Stimulated activated CD4-positive, alpha-beta T cell treated with anti-CD3 and anti-CD28 coated beads, Interleukin-2, amount 100 ng/mL, for 48 hours (primary cell): ENCODE measurements at places on chromosomes 4 and X.

- no peak for DNase-seq
These were observed 49.8 kb upstream of the C1QTNF7 start for GRCh38 chr4:15378062-15378461.

- no peak for DNase-seq
These were observed 51.1 kb downstream of the WDFY3 start for GRCh38 chr4:84915396-84915780.

GRCh38 chr4:74772783-74773182 is 21.5 kb downstream of the BTC start:
- no peak for DNase-seq

DNA sequence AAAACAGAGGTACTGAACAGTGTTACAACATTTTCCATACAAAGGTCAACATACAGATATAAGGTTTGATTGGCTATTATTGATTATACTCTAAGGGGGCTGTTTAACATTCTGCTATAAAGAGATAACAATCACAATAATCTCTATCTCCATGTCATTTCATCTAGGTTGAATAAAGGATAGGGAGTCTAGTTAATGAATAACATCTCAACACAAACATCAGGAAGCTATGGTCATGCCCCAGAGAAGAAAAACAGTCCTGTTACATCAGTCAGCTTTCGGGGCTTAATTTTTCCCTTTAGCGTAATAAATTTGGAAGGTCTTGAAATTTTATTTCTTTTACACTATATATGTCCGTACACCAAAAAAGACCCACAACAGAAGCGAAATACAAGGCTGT is 41.5 kb upstream of the DCAF8L2 start:
- no peak for DNase-seq

GRCh38 chr4:110630688-110631402 is 8.0 kb upstream of the PITX2 start:
- DNase-seq = no peak

- DNase-seq = no peak
These were observed 9.9 kb downstream of the LRPAP1 start for GRCh38 chr4:3522326-3522640.

GRCh38 chr4:103567591-103567990 is 152.2 kb downstream of the TACR3 start:
- no peak for DNase-seq

- DNase-seq = no peak
These were observed 534.4 kb downstream of the MID1IP1 start for GRCh38 chrX:39335513-39336235.

DNA sequence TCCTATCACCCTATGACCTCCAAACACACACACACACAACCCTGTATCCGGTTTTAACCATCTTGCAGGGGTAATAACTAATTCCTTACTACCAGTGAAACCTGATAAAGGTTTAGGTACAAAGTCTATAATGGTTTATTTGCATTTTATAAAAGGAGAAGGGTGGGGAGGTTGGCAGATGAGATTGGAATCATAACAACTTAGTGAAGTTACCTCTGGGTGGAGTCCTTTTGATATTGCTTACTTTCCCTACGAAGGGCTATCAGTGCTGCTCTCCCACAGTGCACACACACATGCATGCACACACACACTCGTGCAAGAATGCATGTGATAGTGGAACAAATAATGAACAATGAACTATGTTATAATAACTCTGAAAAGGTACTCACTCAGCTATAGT is 56.1 kb downstream of the CCSER1 start:
- DNase-seq = no peak

GRCh38 chr4:83552924-83553323 is 17.0 kb downstream of the GPAT3 start:
- DNase-seq = no peak

- DNase-seq = no peak
These were observed 147.2 kb downstream of the SHROOM3 start for GRCh38 chr4:76582074-76582816.

- no peak for DNase-seq
These were observed 45.8 kb upstream of the IL21 start for GRCh38 chr4:122666527-122667245.
